ENCODE measurements at places on chromosomes 12 and 14.

DNA sequence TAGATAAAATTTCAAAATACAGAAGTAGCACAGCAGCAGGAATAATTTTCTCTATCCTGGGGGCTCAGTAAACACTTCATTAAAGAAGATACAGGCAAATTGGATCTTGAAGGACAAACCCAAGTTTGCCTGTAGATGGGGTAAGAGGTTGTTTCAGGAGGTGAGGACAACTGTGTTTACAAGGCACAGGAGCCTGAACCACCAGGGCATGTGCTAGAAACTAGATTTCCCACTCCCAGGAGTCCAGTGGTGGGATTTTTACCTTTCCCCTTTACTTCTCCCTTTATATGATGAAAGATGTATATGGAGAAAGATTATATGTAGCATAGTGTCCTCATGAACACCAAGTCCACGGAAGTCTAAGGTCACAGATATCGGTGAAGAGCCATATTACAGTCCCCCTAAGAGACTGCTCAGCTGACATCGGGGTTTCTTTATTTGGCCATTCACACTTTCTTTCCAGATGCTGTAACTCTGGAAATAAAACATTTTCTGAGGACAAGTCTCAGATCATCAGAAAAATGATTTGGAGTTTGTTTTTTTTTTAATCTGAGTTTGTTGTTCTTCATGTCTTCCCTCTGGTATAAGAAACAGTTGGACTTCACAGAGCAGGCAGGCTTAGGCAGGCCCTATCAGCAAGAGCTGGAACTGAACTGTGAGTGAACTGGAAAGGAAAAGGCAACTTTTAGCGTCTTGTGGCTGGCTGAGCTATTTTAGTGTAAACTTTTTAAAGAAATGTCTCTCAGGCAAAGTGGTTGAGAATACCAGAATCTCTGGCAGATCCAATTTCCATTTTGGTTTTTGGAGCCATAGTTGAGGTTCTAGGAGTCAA lies 8.0 kb upstream of the EVL start:
- peak; percentile 46 for DNase-seq

GRCh38 chr12:110848314-110848923 lies 1.6 kb downstream of the CCDC63 start:
- DNase-seq, result no peak

- DNase-seq, result no peak
These were observed 261.2 kb downstream of the ADAMTS20 start for GRCh38 chr12:43290836-43291235.

- no peak for DNase-seq
These were observed 54.7 kb downstream of the RPS6KA5 start for GRCh38 chr14:91005716-91006115.

GRCh38 chr14:84403585-84403984 lies 1126.4 kb upstream of the FLRT2 start:
- DNase-seq, result no peak

DNA sequence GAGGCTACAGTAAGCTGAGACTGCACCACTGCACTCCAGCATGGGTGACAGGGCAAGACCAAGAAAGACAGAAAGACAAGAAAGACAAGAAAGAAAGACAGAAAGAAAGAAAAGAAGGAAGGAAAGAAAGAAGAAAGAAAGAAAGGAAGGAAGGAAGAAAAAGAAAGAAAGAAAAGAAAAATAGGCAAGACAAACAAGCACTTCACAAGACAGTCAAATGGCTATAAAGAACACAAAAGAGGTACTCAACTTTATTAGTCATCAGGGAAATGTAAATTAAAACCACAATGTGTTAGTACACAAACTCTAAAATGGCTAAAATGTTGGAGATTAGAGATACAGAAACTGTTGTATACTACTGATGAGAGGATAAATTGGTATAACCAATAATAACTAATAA lies 6.6 kb downstream of the ATXN3 start:
- DNase-seq, result no peak

DNA sequence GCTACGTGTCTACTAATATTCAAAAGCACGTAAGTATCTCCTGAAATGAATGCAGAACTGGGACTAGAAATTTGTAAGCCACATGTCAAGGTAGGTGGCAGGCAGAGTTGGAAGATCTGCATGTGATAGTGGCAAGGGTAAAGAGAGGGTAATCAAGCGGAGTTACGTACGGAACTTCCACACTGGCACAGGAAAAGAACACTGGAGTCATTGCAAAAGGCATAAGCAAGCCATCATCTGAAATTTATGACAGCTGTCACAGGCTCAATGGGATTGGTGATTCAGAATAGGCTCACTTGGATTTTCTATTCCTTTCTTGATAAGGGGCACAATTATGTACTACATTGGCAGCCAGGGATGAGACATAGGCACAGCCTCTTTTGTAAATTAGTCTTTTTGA lies 245.3 kb downstream of the PDZRN4 start:
- DNase-seq, result no peak

DNA sequence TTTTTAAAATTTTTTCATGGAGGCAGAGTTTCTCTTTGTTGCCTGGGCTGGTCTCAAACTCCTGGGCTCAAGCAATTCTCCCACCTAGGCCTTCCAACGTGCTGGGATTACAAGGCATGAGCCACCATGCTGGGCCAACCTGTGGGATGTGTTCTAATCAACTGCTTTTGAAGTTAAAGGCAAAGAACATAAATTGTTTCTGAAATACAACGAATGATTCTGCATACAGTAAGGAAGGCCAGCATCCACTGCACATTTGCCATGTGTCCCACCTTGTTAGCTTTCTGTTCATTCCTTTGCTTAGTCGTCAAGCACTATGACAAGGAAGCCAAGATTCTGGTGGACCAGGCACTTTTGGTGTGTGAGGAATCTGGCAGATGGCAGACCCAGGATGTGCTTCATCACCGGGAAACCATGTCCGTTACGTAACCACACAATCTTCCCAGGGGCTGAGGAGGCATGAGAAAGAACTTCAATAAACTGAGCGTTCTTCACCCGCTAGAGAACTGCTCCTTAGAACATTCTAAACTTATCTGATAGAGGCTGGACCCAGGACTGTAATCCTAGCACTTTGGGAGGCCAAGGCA lies 24.5 kb downstream of the MOK start:
- DNase-seq, result peak; percentile 97

- no peak for DNase-seq
These were observed 675.0 kb downstream of the TMEM121 start for GRCh38 chr14:106201376-106201775.

GRCh38 chr12:115791331-115791730 lies 486.2 kb downstream of the MED13L start:
- DNase-seq, result no peak

- DNase-seq, result no peak
These were observed 18.1 kb downstream of the NUAK1 start for GRCh38 chr12:106120519-106121105.

GRCh38 chr12:84658877-84659276 lies 253.7 kb downstream of the SLC6A15 start:
- DNase-seq, result no peak

DNA sequence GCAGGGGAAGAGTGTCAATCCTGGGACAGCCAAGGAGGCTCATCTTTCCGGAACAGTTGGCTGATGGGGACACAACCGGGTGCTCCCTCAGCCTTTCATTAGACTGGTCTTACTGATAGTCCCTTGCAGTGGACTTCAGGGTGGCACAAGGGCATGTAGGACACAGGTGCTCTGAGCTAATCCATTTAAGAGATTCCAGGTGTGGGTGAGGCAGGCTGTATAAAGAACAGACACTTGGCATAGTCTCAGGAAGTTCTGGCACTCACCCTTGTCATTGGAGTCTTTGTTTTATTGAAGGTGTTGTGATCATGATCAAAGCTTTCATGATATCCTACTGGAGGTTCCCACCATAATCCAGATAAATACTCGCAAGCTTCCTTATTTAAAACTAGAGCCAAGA lies 341.6 kb downstream of the EMP1 start:
- no peak for DNase-seq

GRCh38 chr12:95439461-95440230 lies 34.3 kb upstream of the METAP2 start:
- DNase-seq, result no peak

DNA sequence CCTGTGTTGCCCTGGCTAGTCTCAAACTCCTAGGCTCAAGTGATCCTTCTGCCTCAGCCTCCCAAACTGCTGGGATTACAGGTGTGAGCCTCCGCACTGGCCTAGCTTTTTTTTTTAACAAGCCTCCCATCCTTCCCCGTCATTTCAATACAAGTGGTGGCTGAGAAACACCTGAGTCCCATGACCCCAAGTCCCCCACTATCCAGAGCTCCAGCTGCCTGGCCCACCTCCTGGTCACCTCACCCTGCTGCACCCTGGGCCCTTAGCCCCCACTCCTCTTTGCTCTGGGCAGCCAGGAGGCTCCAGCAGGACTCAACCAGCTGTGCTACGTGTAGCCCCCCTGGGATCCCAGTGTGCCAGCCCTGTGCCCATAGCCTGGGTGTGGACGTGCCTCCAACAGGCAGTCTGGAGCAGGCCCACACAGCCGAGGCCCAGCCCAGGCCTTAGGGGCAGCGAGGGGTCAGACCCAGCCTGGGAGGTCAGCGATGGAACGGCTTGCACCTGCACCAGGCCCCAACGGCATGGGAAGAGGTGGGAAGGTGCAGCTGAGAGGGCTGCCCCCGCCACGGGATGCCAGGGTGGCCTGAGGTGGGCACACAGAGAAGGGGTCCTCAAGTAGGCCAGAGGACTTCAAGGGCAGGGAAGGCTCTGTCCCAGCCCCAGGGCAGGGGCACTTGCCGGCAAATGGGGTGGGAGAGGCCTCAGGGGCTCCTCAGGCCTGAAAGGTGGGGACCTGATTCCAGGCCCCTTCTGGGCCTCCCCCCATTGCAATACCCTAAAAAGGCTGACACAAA lies 6.5 kb downstream of the AHNAK2 start:
- DNase-seq, result no peak

DNA sequence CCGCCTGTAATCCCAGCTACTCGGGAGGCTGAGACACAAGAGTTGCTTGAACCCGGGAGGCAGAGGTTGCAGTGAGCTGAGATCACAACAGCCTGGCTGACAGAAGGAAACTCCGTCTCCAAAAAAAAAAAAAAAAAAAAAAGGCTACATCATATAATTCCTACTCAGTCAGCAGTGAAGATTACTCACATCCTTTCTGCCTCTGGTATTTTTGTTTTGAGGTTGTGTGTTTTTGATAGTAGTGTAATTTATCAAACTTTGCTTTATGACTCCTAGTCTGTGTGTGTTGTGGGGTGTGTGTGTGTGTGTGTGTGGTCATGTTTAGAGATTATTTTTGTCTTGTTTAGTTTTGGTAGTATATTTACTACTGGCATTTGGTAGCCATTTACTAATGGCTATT lies 29.8 kb upstream of the DLGAP5 start:
- DNase-seq, result peak; percentile 47

DNA sequence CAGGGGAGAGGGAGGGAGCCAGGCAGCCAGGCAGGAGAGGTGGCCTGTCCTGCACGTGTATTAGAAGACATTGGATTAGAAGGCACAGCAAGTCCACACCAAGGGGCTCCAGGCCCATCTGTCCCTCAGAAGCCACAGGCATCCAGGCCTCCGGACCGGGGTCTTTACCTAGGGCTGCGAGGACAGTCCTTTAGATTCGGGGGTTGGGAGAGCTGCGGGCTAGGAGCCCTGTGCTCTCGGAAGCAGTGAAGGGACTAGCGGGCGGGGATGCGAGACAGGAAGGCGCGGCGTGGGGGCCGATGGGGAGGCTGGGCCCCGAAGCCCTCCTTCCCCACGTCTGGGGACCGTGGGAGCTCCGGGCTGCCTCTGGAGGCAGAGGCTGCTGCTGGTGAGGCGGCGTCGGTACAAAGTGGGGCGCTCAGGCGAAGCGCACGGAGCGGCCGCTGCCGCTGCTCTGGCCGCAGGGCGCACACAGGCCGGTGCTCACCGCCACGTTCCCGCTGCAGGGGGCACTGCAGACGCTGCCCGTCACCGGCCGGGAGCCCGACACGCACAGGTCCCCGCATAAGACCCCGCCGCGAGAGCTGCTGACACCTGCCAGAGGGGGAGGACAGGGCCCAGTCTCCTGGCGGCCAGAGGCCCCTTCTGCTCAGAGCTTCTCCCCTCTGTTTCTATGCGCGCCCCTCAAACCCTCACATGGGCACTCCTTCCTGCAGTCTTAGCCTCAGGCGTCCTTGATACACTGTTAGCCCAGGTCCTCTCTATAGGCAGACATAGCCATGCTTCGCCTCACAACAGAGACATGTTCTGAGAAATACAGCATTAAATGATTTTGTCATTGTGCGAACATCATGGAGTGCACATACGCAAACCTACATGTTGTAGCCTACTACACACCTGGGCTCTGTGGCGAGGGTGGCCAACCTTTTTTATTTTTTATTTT lies 17.3 kb downstream of the KRT7 start:
- DNase-seq, result no peak

DNA sequence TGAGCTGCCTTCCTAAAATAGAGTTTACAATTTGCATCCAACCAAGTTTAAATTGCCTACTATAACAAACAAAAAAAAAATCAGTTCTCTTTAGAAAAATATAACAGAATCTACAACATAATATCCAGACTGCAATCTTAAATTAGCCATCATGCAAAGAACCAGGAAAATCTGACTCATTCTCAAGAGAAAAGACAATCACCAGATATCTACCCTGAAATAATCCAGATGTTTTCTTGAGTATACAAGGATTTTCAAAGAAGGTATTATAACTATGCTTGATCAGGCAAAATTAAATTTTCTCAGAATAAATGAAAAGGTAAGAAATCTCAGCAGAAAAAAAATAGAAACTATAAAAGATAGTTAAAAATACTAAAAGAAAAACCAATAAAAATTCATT lies 115.6 kb downstream of the CCER1 start:
- DNase-seq, result peak; percentile 84

DNA sequence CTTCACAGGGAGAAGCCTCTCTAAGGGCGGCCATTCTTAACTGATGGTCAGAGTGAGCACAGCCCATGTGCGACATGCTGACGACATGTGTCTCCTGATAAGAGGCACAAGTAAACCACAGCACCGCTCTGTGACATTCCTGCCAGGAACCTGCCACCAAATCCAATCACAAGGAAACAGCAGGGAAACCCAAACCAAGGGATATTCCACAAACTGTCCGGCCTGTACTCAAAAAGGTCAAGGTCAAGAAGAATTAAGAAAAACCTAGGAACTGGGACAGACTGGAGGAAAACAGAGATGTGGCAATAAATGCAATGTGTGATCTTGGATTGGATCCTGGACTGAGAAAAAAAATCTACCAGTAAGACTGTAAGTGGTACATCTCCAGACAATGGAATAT lies 91.9 kb downstream of the SYNE3 start:
- DNase-seq, result peak; percentile 80

Data from fibroblast of the aortic adventitia (primary cell).